ENCODE measurements at places on chromosomes 13 and 19.

DNA sequence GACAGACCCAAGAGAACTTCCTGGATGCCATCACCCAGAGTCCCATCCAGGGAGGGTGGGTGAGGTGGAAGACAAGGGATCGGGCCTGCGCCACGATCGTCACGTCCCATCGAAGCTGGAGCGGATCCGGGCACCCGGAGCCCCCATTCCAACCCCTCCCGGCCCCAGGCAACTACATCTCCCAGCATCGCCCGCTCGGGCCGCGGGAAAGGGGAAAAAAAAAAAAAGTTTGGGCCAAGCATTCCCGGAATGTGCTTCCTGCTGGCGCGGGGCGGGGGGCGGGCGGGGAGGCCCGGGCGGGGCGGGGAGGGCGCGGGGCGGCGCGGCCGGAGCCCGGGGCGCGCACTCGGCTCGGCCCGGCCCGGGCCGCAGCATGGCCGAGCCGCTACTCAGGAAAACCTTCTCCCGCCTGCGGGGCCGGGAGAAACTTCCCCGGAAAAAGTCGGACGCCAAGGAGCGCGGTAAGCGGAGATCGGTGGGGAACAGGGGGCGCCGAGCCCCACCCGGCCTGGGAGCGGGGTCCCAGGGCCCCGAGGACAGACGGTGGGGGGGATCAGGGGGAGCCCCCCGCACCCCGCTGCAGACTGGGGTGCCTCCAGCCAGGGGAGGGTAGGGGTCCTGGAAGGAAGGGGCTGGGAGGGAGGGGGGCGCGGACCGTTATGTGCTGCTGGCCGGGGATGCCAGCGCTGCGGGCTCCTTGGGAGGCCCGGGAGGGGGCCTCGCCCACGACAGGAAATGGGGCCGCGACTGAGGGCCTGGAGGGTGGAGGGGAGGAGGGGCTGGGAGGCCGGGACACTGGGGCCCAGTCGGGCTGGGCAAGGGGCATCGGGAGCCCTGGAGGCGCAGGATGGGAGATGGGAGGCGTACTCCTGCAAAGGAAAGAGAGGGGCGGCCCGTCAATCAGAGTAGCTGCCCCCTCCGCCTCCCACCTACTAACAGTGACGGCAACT is at the start of gene SYDE1:
SYDE1 (plus strand) TSS at position 341 of the 950 bp plus-strand sequence; CDS start at position 374, 33 bp downstream.
- DNase-seq = no peak

GRCh38 chr19:11141937-11142527 is 13.6 kb downstream of the SPC24 start:
- DNase-seq = no peak

GRCh38 chr19:40805258-40805868 is 6.4 kb downstream of the EGLN2 start:
- no peak for DNase-seq

- DNase-seq = no peak
Measured at GRCh38 chr13:48851707-48852106, 124.0 kb upstream of the FNDC3A start.

GRCh38 chr13:100269837-100270236 is 180.9 kb downstream of the PCCA start:
- no peak for DNase-seq

DNA sequence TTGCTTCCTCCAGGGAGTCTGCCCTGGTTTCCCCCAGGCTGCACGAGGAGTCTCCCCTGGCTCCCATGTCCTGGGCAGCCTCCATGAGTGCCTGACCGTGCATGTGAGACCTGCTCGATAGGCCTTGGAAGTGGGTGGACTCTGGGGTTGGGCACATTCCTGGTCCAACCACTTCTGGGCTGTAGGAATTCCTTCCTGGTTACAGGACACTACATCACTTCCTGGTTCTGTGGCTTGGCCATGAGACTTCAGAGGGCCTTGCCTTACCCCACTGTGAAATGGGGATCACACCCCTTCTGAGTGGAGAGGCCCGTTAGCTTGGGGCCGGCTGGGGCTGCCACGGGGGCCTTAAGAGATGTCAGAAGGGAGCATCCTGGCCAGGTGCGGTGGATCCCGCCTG is 4.0 kb upstream of the ZNF628 start:
- DNase-seq = no peak

DNA sequence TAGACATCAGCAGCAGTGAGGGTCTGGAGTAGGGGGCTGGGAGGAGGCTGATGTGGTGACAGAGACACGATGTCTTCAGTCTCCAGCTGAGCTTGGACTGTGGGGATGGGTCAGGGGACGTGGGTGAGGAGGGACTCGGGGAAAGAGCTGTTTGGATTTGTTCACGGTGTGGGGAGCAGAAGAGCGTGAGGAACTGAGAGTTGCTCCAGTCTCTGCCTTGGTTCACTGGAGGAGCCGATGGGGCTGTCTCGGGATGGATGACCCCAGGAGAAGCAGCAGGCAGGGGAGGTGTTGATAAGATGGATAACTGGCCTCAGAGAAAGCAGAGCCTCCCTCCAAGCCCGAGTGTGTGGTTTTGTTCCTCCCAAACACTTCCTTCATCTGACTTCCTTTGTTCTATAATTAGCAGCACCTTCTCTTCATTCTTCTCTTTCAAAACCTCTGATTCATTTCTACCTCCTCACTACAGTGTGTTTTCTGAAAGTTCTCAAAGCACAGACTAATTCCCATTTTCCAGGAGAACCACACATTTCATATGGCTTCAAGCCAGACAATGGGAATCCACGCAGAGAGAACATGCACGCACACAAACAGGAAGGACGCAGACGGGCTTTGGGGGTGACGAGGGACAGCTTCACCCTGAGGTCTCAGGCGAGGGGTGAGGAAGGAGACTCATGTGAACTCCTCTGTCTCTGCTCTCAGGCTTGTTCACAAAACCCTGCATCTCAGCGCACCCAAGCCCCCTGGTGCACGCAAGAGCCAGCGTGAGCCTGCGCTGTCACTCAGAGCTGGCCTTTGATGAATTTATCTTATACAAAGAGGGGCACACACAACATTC is 18.6 kb downstream of the LAIR2 start:
- no peak for DNase-seq

DNA sequence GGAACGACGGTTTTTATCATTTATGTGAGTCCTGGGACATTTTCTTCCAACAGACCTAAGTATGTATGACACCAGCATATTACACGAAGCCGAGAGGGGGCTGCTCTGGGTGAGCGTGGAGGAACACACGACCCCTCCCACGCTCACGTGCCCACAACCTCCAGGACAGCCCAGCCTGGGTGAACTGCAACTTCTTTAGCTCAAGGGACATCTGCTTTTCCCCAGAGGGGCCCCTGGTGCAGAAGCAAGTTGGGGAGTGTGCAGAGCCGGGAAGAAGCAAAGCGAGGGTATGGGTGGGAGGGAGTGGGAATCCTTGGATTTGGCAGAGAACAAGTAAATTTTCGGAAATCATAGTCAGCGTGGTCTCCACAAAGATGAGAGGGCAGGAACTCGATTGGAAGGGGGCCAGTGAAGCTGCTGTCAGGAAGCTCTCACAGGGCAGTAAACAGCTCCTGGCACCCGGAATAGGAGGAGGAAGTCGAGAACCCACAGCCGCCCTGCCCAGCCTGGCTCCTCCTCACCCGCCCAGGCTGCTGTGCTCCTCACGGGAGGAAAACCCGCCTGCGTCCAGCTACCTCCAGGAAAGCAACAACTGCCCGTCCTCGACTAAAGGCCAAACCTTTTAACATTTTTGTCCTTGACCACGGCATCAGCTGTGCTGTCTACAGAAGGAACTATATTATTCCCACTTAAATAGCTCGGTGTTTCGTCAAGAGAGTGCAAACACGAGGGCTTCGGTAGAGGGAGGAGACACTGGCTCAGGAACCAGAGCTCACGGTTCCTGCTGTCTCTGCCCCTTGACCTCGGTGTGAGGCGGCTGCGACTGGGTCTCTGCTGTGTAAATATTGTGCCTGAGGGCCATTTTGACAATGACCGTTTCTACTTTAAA is 17.2 kb upstream of the CFAP97D2 start:
- peak; percentile 46 for DNase-seq

DNA sequence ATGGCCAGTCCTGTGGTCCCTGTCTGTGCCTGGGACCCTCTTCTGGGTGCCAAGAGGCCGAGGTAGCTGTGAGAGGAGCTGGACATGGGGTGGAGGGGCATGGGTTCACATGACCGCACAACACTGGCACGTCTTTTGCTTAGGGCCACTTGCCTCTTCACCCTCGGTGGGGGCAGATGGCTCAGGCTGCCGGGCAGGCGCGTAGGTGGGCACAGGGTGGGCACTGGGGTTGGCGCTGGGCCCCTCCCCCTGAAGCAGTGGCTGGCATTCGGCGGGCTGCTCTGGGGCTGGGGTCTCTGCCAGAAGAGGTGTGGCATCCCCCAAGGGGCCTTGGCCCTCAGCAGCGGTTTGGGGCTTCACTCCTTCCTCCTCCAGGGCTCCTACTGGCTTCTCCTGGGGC is 8.4 kb downstream of the PALM3 start:
- DNase-seq = no peak
